Uterus (tissue), 4 donors: ENCODE measurements at places on chromosomes 3 and 15. TPM values are rescaled to one million over a fixed set of nuclear protein-coding genes. Genes with fewer than 3 reads are reported as not detected.

- no peaks in the 10 kb centered on the region for H3K36me3 ChIP-seq
- H3K4me1 ChIP-seq, result no peaks in the 10 kb centered on the region
- no peak overlapping the region for H3K4me3 ChIP-seq
- H3K27me3 ChIP-seq, result no peaks in the 10 kb centered on the region
Observed at GRCh38 chr3:111667621-111668239, 72.6 kb upstream of the ZBED2 start.

DNA sequence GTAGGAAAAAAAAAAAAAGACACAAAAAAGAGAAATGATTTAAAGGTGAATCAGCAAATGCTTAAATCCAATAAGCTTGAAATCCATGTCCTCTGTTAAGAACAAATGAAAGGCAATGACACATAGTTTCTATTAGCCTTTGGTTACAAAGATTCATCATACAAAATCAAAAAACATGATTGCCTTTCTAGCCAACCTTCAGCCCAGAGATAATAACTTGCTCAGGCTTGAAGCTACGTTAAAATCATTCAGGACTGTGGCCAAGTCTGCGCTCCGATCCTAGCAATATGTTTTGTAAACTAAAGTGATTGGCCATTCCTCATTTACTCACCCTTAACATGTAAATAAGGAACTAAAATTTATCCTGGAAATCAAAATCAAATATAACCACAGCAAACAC is 556.7 kb downstream of the FGF12 start:
- no peak for DNase-seq
- H3K27ac ChIP-seq, result no peak overlapping the region
- H3K4me1 ChIP-seq, result no peaks in the 10 kb centered on the region
- no peaks in the 10 kb centered on the region for H3K36me3 ChIP-seq

WDR93 gene
- total RNA-seq, result not detected

GRCh38 chr3:186757214-186757613 is 26.2 kb upstream of the EIF4A2 start:
- no peaks in the 10 kb centered on the region for H3K27me3 ChIP-seq
- H3K27ac ChIP-seq, result no peak overlapping the region

DNA sequence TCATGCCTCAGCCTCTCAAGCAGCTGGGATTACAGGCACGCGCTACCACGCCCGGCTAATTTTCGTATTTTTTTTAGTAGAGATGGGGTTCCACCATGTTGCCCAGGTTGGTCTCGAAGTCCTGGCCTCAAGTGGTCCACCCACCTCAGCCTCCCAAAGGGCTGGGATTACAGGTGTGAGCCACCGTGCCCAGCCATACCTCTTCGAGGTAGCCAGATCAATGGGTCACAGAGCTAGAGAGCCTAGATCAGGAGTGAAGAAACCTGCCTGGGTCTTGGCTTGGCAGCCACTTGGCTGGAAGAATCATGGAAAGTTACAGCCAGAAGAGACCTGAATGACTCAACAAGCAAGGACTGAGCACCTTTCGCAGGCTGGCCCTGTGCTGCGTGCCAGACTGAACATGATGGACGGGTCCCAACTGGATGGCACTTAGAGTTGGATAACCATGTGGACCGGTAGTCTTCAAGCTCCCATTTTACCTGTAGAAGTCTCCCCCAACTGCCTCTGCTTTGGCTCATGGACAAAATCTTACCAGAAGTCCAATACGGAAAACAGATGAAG is 29.7 kb downstream of the GNB5 start:
- H3K4me3 ChIP-seq, result no peak overlapping the region
- H3K27ac ChIP-seq, result no peak overlapping the region
- H3K4me1 ChIP-seq, result no peaks in the 10 kb centered on the region
- no peaks in the 10 kb centered on the region for H3K36me3 ChIP-seq
